Stimulated activated CD4-positive, alpha-beta T cell treated with anti-CD3 and anti-CD28 coated beads, TNF-alpha, amount 100 ng/mL, for 48 hours (primary cell): ENCODE measurements at places on chromosomes 2 and 18.

GRCh38 chr2:158772306-158773078 lies 22.6 kb upstream of the DAPL1 start:
- DNase-seq, result no peak

DNA sequence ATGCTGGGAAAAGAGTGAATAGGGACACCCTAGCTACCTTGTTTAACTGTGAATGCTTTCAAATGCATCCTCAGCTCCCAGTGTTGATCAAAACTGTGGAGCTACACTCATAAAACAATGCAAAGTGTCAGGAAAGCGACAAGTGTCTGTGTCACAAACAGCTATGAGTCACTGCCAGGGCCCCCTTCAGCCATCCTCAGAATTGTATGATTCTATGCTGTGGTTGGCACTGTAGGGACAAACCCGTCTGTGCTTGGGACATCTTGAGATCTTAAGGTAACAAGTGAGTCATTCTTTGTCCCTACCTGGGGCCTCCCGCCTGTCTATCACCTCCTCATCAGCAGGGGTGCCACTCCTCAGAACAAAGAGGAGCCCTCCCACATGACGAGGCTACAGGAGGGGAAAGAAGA lies 42.4 kb downstream of the KLF7 start:
- DNase-seq, result peak; percentile 50

DNA sequence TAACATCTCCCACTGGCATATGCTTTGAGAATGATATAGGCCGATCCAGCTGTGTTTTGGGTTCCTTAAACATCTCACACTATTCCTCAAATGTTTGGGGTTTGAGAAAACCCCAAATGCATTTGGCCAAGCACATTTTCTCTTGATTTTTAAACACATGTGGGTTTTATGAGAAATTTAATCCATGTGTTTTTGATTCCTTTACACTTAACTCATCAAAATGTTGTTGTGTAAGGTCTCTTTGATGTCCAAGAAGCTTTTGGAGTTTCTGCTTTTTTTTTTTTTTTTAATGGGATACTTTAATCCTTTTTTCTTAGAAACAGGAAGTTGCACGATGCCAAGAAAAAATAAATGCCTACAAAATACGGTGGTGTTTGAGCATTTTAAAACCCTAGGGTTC lies 339.8 kb upstream of the TCF4 start:
- no peak for DNase-seq

GRCh38 chr2:224882291-224883171 lies 159.7 kb downstream of the DOCK10 start:
- no peak for DNase-seq

- DNase-seq, result no peak
Measured at GRCh38 chr18:46167971-46168370, 63.8 kb downstream of the HAUS1 start.

DNA sequence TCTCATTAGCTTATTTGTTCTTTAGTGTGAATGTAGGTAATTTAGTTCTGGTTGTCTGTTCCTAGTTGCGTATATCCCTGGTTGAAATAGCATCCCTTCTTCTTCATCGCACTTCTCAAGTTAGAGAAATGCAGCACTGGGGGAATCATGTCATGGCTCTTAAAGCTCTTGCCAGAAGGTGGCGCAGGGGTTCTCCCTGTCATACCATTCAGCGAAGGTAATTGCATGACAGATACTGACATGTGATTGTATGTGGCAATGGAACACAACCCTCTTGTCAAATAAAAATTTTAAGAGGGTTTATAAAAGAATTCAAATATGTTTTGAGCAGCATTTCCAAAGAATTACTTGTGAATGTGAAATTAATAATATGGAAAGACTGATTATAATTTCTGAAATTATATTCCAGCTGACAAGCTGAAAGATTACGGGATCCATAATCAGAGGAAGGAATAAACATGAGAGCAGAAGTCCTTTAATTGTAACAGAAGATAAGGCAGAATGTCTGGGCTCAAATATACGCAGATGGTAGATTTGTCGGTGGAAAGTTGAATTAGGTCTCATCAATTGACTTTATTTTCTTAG lies 411.7 kb downstream of the DSEL start:
- no peak for DNase-seq

GRCh38 chr2:231132129-231132528 lies 7.3 kb upstream of the HTR2B start:
- no peak for DNase-seq

DNA sequence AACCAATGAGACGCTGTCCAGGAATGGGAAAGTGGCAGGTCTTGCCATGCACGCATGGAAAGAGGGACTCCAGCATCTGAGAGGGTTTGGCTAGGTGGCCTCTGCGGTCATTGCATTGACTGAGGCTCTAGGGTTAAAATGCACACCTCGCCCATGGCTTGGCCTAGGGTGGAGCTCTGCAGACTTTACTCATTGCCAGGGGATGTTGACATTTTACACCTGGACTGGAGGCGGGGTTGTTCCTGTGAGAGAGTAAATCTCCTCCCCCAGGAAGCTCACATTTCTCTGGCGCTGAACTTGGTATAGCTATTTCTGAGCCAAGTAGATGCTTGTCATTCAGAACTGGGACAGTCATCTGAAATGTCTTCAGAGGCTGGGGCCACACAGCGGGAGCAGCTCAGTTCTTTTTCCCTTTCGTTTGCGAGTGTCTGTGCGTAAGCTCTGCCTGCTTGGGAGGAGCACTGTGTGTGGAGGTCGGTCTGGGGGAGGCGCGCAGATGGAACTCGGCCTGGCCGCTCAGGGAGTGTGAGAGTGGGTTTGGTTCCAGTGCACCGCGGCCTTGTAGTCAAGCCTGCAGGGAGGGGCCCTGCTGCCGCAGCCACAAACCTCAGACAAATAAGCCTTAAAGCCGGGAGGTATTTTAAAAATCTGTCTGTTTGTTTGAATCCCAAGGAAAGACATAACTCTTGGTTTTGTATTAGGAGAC lies 76.5 kb downstream of the LPIN1 start:
- DNase-seq, result no peak

DNA sequence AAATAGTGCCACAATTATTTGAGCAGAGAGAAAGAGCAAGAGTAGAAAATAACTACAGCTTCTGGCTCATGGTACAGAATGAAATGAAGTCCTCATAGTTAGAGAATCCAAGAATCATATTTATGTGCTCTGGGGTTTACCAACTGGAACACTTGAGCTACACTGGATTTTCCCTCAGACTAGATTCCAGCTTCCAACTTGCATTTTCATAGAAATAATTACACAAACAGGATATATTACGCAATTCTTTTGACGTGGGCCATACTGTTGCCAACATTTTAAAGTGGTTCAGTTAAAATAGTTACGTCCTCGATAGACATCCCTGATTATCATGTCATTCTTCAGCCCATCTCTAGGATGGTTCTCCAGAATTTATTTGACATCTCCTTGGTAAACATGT lies 129.2 kb downstream of the ETAA1 start:
- no peak for DNase-seq

DNA sequence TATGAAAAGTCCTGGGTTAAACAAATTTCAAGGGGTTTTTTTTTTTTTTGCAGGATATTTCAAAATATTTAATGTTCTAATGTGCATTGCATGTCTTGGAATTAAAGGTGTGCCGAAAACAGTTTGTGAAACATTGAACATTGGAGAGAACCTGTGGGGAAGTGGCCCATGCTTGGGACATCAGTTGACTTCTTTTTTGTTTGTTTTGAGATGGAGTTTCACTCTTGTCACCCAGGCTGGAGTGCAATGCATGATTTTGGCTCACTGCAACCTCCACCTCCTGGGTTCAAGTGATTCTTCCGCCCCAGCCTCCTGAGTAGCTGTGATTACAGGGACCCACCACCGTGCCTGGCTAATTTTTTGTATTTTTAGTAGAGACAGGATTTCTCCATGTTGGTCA lies 71.0 kb upstream of the RAPH1 start:
- DNase-seq, result no peak

- no peak for DNase-seq
Measured at GRCh38 chr2:120525056-120526046, 179.4 kb downstream of the INHBB start.

- no peak for DNase-seq
Measured at GRCh38 chr2:190412966-190413365, 4.8 kb downstream of the MFSD6 start.

GRCh38 chr2:208531361-208531760 lies 124.8 kb downstream of the PTH2R start:
- DNase-seq, result no peak

GRCh38 chr2:148814860-148815419 lies 60.1 kb upstream of the KIF5C start:
- DNase-seq, result no peak

DNA sequence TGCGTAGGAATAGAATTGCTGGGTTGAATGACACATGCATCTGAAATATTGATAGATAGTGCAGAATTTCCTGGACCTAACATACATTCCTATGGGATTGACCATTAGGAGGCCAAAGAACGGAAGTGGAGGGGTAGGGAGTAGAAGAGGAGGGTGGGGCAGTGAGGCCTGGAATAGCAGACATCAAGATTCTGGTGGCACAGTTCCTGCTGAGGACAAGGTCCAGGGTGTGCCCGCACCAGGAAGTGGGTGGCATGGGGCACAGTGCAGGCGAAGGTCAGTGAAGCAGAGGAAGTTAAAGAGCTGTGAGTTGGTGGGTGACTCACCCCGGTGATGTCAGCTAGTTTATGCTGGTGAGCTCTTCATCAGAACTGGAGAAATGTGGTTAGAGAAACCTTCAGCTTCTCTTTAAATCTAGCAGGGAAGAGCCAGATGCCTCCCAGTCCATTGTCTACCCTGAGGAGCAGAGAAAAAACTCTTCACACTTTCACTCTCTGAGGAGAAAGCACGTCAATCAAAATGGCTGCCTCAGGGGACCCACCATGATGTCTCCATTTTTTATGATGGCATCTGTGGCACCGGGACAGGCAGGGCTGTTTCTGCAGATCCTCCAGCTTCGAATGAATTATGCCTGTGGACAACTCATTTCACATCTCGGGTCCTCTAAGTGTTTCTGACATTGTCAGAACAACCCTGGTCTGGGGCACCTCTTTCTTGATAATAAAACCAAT lies 55.9 kb upstream of the CTLA4 start:
- peak; percentile 77 for DNase-seq

DNA sequence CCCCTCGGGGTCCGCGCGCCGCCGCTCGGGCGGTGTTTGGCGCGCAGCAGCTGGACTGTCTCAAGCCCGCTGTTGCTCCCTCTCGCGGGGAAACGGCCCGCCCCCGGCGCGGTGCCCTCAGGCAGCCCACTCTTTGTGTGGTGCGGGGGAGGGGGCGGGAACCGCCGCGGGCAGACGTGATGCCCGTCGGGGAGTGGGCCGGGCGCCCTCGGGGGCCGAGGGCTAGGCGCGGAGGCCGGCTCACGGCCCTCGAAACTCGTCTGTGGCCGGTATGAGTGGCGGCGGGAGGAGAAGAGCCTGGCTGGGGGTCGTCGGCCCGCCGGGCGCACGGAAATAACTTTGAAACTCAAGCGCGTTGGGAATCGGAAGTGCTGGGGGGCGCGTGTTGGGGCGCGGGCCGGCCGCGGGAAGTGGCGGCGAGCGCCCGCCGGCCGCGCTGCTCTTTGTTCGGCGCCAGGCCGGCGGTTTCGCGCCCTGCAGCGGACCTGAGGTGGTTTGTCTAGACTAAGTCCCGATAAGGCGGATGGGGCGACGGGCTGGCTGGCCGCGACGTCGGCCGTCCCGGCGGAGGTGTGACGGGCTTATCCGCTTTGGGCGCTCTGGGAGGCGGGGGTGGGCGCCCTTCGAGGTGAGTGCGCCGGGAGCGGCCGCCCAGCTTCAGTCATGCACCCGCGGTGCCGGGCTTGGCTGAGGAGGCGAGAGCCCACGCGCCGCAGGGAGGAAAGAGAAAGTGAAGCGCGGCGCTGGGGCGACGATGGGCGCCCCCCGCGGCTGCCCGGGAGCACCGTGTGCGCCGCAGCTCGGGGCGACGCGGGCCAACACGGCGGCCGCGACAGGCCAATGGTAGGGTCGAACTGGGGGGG lies 679 bp downstream of the PTMA start:
- DNase-seq, result no peak

DNA sequence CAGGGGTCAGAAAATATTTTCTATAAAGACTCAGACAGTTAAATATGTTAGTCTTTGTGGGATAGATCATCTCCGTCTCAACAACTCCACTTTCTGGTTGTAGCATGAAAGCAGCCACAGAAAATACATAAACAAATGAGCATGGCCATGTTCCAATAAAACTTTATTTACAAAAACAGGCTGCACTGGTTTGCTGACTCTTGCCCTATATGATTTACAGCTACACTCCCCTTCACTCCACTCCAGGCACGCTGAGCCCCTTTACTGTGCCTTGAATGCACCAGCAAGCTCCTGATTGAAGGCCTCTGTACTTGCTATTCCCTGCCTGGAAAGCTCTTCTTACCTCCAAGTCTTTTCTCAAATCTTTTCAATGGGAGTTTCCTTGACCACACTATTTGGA lies 5.8 kb upstream of the STAMBP start:
- no peak for DNase-seq

DNA sequence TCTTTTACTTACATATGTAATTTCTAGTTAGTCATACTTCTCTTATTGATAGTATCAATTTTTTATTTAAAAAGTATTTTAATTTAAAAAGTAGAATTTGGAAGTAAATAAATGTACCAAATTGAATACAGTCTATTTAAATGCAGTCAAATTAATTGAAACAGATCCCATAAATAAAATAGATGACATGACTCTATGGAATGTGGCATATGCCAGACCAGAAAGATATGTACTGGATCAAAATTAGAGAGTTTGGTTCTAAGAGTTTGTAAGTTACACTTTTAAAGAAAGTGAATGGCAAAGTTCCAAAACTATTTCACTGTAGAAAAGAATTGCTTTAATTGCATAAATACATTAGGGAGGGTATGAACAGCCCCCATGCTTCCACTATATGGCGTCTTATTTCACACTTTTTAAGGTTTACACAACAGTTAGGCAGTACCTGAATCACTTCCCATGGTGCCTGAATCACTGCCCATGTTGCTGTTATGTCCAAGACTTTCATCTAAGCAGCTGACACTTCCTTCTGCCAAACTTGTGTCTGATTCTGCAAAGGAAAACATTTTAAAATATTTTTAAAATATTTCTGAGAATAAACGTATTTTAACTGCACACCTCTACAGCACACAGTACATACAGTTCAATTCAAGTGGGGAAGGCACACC lies 25.2 kb downstream of the IFIH1 start:
- no peak for DNase-seq

GRCh38 chr2:130823171-130823885 lies 13.4 kb upstream of the ARHGEF4 start:
- no peak for DNase-seq

DNA sequence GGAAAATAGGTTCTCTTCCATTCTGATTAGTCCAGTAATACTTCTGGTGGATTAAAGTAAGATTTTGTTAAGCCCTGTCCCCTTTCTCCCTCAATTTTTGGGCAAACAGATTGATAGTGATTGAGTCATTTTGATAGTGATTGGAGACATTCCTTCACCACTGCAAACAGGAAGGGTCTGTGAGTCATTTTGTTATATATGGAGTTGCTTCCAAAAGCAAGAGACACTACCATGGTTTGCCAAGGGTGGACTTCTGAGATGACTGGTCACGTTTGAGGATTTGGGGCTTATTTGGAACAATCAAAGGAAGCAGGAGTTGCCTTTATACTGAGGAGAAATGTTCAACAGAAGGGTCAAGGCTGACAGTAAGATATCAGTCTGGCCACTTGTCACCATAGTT lies 249.9 kb downstream of the PARD3B start:
- DNase-seq, result no peak

GRCh38 chr2:181074457-181074856 lies 94.1 kb downstream of the UBE2E3 start:
- DNase-seq, result no peak
